ENCODE measurements at places on chromosomes 16 and 17.

- no peak for DNase-seq
These were observed 28.7 kb downstream of the ABR start for GRCh38 chr17:1150863-1151600.

GRCh38 chr17:35548208-35548810, 10.8 kb upstream of the SLFN12L start:
- DNase-seq = no peak

DNA sequence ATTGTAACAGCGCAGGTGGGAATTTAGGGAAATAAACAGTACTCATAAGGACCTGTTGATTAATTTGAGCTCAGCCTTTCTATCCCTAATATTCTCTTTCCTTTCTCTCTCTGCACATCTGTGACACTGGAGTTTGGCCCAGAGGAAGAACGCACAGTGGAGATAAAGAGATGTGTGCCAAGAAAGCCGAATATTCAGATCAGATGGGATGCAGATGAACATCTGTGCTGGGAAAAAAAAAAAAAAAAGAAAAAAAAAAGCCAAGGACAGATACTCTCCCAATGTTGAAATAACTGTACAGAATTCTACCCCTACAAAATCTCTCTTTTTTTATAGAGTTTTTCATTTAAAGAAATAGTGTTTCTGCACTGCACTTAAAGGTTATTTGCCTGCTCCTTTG, 485.4 kb downstream of the KCNJ2 start:
- DNase-seq = no peak

- DNase-seq = no peak
These were observed 79.5 kb downstream of the CA4 start for GRCh38 chr17:60229188-60229802.

DNA sequence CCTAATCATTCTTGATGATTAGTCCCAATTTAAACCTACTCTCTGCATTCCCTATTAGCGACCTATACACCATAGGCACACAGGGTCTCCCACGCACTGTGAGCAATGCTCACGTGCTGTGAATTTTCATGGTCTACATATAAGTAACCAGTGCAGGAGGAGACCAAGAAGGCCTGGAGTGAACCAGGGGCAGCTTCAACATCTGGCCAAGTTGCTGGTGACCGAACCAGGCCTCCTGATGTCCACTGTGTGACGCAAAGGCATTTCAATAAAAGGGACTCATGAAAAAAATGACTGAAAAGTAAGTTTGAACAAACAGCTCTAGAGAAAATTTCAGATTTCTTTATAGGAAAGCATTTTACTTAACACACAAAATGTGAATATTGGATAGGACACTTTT, 107.0 kb downstream of the ZFHX3 start:
- DNase-seq = no peak
